Right lung (tissue), 10 donors: ENCODE measurements at places on chromosomes 12 and 14.
A peak's percentile ranks its signal among the peaks of the same experiment; 100 is the strongest.

GRCh38 chr12:117018276-117018675 is 80.9 kb downstream of the TESC start:
- DNase-seq: no peak

- DNase-seq: no peak
Measured at GRCh38 chr14:85688006-85688405, 158.1 kb downstream of the FLRT2 start.

DNA sequence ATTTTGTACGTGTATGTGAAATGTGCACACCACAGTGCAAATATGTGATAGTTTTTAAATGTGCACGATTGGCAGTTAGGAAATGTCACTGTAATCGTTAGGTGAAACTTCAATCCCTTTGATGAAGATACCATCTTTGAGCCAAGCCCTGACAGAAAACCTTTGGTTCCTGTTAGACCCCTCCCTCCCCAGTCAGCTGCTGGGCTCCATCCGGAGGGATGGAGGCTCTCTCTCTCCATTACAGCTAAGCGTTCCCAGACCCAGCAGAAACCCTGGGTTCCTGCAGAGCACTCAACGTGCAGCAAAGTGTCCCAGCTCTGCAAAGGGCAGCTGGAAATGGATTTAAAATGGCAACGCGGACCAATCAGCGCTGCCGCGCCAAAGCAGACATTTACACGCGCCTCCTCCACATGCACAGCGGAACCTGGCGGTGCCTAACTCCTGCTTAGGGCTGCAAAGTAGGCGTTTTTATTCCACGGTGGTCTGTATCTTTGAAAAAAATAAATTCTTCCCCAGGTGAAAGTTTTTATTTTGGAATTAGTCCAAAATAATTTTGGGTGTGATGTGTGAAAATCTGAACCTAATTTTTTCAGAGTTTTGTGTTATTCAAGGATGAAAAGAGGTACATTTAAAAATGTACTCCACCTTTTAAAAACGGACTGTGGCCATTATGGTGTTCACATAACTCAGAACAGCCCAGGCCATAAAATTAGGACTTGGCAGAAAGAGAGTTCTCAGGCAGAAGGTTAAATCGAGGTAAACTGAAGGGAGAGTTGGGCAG is 1.4 kb upstream of the HMGA2 start:
- no peak for DNase-seq

GRCh38 chr14:89826596-89826995 is 127.9 kb downstream of the EFCAB11 start:
- no peak for DNase-seq

DNA sequence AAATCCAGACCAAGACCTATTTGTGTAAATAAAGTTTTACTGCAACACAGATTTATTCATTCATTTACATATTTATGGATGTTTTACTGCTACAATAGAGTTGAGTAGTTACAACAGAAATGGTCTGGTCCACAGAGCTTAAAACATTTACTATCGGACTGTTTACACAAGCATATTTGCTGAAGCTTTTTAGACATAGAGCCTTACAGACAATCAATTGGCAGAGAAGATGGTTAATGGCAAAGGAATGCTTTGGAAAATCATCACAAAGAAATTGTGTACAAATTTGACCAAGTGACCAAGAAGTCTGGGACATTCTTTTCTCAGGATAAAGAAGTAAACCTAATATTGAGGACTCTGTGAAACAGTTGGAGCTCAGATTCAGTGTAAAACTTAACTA is 504.3 kb downstream of the SLC16A7 start:
- no peak for DNase-seq

DNA sequence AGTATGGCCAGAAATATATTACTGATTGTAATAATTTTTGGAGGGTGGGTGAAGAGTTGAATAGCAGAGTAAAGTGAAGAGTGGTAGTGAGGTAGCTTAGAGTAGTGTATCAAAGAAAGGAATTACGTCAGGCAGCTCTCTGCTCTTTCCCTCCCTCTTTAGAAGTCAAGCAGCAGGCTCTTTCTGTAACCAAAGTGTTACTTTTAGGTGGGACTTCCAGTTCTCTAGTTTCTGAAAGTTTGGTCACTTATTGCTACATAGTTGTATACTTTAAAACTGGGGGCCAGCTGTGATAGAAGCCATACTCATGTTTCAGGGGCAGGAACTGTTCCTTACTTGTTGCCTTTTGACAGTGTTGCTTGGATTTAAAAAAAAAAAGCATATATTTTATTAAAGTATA is 30.6 kb downstream of the ATF7IP start:
- DNase-seq: no peak

DNA sequence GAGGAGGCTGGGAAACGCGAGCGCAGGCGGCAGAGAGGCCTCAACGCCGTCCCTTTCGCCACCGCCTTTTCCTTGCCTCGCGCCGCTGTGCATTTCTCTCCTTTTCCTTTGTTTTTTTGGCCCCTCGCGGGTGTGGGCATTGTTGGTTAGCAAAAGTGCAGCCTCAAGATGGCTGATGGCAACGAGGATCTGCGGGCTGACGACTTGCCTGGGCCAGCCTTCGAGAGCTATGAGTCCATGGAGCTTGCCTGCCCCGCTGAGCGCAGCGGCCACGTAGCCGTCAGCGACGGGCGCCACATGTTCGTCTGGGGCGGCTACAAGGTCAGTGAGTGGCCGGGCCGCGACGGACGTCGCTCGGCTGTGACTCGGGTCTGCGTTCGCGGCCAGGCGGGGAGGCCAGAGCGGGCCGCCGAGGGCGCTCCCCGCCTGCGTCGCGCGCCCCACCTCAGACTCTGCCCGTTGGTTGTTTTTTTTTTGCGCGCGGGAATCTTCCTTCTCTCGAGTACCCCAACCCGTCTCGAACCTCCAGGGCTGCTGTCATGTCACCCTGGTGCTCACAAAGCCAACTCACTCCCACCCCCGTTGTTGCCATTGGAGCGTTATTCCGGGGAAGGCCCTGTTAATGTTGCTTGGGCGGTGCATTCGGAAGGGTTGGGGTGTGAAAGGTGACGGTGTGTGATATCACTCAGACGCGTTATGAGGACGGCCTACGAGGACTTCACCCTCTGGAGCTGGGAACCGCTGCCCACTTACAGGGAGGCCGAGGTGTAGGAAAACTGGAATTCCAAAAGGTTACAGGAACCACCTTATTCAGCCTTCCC is 558 bp downstream of the KLHDC2 start:
- peak; percentile 61 for DNase-seq

DNA sequence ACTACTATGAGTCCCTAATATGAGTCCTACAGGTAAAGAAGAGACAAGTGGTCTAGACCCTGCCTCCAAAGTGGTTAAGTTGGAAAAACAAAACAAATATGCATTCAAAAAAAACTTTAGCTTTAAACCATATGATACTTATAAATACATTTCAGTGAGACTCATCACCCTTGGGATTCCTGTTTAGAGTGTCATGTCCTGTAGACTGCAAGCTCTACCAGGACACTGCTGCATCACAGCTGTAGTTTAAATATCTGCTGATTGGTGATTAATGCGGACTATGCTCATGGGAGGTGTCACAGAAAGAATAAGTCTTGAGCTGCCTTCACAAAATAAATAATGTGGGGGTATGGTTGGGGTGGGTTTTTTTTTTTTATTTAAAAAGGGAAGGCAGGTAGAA is 8.8 kb upstream of the LGR5 start:
- DNase-seq: no peak

GRCh38 chr14:45222485-45223262 is 30.3 kb downstream of the MIS18BP1 start:
- DNase-seq: no peak

DNA sequence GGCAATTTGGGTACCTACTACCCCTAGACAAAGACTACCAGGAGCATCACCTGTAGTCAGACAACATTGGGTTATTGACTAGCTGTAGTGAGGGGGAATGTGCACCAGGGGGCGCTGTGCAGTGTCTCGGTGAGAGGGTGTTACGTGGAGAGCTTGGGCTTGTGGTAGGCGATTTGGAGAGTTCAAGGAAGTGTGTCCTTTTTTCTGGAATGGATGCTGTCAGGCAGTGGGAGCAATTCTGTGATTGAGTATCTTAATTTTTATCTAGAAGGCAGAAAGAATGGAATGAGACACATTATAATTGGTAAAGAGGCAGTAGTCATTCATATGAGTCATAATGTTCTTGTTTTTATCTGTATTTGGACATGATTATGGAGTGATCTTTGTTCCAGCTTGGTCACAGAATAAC is 187.7 kb downstream of the GALC start:
- no peak for DNase-seq

DNA sequence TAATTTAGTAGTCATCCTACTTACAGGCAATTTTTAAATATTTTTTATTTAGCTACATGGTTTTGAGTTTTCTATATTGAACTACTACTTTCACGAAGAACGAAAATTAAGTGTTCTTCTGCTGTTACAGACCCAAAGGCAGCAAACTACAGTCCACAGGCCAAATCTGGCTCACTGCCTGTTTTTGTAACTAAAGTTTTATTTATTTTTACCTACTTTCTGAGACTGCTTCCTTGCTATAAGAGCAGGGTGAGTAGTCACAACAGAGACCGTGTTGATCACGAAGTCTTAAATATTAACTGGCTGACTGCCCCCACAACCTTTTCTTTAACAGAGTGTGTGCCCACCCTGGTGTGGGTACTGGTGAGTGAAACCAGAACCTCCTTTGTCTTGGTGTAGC is 11.6 kb downstream of the RBM19 start:
- DNase-seq: no peak

- no peak for DNase-seq
Measured at GRCh38 chr12:13220838-13221237, 24.3 kb downstream of the EMP1 start.
